ENCODE measurements at places on chromosomes 7 and 10.

- no peak for DNase-seq
These were observed 31.3 kb downstream of the CTBP2 start for GRCh38 chr10:125129076-125129458.

DNA sequence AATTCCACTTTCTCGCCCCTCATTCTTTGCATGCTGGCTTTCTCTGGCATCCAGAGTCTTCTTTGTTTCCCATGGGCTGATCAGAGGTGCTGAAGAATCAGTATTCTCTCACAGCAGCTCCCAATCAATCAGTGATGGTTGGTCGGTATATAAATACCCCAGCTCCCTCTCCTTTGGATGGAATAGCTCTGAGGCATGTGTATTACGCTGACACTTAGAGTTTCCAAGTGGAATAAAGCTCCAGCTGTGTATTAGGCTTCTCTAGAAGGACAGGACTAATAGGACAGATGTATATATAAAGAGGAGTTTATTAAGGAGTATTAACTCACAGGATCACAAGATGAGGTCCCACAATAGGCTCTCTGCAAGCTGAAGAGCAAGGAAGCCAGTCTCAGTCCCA is 218.3 kb upstream of the GRB10 start:
- DNase-seq = no peak

DNA sequence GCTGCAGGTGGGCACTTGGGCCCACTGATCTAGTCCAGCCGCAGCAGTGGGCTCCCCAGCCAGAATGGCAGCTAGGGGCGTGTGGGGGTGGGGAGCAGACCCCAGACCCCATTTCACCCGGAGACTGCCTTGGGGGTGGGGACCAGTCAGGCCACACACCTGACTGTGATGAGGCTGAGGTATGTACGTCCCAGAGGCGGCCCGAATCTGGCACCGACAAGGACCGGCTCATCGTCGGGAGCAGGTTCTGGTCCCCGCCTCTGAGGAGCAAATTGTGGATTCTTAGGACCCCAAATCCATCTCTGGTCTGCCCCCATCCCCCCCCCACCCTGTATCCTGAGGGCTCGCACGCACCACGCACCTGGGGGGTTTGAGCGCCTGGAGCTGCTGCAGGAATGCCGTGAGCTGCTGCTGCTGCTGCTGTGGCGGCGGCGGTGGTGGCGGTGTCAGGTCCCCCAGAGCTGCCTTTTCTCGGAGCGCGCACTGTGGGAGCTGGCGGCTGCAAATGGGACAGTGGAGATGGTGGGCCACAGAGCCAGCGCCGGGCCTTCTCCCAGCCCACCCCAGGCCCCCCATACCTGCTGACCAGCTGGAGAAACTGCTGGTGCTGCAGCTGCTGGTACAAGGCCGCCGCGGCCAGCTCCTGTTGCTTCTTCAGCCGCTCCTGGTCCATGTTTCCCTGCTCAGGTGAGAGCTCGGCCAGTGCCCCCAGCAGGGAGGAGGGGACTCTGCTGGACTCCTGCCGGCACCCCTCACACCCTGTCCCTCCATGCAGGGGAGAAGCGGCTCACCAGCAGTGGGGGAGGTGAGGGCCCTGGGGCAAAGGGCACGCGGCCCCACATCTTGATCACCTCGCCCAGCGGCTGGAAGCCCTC is 10.2 kb downstream of the GIGYF1 start:
- DNase-seq = no peak

DNA sequence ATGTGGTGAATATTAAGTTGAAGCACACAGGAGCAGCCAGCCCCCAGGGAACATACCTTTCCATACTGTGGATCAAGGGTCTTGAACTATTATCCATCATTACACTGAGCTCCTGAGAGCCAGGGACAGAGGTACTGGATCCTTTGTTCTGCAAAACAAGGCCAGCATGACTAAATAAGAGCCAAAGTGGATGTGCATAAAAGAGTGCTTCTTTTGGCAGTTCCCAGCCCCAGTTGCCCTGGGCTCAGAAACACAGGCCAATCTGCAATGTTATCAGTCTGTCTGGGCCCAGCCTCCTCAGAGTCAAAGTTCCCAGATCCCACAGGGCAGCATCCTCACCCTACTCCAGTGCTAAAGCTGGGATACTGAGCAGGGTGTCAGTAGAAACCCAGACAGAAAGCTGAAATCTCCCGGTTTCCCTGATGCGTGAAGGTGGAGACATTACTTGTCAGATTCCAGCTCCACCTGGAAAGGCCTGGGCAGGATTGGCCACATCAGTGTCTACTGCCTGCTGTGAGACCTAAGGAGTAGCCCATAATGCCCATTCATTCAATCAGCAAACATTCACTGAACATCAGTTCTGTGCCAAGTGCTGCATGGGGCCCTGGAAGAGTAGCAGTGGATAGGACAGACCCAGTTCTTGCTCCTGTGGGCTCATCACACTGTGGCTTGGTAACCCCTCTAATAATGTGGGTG is 342.7 kb downstream of the CXCL12 start:
- no peak for DNase-seq

GRCh38 chr7:87427288-87427687 is 48.2 kb downstream of the ABCB4 start:
- DNase-seq = no peak

DNA sequence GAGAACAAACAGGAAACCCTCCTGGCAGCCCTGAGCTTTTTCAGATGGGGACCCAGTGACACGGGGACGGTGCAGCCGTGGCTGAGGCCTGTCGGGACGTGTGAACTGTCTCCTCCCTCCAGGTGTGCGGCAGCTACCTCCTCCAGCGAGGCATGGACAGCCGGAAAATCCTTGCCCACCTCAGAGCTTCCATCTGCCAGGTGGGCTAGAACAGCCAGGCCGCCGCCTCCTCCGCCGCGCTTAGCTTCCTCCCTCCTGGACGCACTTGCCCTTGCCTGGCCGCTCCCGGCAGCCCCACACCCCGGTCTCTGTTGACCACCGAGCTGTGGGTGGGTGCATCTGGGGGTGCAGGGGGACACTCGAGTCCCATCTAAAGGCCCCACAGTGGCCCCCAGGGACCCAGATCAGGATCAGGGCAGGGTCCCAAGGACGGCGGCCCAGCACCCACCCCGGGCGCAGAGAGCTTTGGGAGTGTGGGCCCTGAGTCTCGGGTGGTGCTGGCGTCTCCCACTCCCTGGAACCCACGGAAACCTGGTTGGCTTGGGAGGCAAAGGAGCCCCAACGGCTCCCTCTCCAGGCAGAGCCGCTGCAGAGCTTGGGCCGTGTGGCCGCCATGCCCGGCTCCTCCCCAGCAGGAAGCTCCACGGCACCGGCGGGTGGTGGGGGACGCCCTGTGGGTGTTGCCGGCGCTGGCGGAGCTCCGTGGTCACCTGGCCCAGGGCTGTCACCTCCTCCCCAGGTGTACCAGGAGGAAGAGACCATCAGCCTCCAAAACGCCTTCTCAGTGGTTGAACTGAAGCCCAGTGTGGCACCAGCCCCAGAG is 32.9 kb upstream of the UTF1 start:
- DNase-seq = no peak

- DNase-seq = no peak
These were observed 41.9 kb downstream of the DGKI start for GRCh38 chr7:137804836-137805235.

DNA sequence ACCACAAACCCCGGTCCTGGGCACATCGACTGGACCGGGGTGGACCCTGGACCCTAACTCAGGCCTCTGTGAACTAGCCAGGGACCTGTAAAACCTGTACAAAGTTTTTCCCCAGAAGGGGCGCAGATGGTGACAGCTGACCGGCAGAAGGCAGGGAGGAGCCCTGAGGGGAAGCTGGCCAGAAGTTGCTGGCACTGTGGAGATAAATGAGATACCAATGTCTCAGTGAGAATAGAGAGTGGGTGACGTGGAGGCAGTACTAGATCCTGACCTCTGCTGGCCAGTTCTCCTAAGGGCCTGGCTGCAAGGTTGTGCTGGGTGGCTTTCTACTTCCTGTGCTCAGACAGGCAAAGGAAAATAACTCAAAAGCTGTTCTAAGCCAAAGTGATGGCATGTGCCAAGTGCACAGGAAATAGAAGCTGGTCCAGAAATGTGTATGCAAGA is 10.6 kb upstream of the TSPAN14 start:
- no peak for DNase-seq

DNA sequence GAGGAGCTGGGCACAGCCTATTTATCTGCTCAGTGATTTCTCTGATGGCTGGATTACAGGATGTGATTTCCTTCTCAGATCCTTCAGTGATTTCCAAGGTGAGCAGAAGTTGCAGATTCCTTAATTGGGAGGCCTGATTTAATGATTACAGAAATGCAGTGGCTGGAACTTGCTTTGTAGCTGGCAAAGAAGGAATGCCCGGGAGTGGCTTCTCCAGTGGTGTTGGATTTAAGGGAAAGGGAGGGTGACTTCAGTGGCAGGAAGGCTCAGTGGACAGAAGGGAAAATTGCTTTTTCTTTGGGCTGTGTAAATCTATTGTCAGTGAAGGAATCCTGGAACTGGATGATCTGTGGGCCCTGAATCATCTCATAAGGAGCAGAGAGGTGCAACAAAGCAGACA is 5.1 kb downstream of the SORCS3 start:
- no peak for DNase-seq

DNA sequence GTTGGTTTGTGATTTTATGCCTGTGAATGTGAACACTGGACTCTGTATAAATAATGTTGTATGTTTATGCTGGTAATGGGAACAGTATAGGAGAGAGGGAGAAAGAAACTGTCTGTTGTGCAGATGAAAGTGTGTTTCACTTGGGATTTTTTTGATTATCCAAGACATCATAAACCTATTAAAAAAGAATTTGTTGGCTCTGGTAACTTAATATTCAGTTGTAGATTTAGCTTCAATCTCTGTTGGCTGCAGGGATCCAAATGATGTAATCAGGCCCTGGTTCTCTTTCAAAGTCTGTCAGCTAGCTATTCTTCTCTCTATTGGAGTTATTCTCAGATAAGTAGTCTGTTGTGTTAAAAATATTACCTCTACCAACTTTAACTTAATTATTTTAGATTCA is 168.8 kb upstream of the RHOBTB1 start:
- DNase-seq = no peak

GRCh38 chr10:100019787-100020141 is 10.0 kb upstream of the DNMBP start:
- DNase-seq = no peak

- DNase-seq = no peak
These were observed 30.8 kb downstream of the C10orf143 start for GRCh38 chr10:130079614-130080460.
